ENCODE measurements at places on chromosomes 2 and 18.

- no peak for DNase-seq
These were observed 126.1 kb downstream of the FAM161A start for GRCh38 chr2:61727746-61728145.

DNA sequence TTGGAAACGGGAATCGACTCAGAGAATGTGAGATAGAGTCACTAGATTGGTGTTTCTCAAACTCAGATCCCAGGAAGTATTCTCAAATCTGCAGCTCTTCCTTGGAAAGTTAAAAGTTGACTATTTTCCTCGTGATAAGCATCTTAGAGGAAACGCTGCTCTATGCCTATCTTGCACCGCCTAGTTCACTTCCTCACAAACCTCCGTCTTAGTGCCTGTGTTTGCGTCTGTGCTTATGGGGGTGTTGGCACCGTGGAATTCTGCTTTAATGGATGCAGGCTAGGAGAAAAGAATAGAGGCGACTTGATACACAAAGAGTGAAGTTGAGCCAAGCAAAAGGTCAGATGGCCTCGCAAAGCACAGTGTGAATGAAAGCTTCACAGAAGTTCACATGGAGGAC lies 255.3 kb upstream of the ID2 start:
- DNase-seq: no peak

GRCh38 chr2:10447300-10447894 lies 730 bp downstream of the ODC1 start:
- no peak for DNase-seq

- no peak for DNase-seq
These were observed 27.3 kb upstream of the GREB1 start for GRCh38 chr2:11506611-11506969.

DNA sequence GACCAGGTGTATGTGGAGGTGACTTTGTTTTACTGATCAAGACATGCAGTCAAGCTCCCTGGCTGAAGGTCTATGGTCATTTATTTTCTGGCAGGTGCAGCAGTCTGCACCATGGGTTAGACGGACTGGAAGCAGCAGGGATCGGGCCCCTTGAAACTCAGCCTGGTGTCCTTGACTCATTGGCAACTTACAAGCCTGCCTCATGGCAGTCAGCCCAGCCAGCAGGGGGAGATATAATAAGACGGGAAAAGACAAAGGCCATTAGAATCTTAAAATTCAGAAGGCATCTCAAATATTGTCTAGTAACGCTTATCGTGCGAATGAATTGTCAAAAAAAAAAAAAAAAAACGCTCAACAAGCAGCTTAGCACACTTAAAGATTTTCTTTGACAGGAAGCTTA lies 308.2 kb downstream of the EN1 start:
- no peak for DNase-seq

DNA sequence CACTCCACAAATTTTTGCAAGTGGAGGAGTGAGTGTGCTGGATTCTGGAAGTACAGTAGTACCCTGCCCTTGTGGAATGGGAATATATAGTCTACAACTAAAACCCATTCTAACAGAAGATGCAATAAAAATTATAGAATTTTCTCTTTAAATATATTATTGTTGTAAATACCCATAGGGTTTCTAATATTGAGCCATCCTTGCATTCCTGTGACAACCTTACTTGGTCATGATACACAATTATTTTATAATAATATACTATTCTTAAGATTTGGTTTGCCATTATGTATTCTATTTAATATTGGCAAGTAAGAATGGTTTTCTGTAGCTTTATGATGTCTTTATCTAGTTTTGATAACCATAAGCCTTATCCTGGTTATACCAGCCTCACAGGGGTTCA lies 52.2 kb downstream of the EML6 start:
- DNase-seq: no peak

DNA sequence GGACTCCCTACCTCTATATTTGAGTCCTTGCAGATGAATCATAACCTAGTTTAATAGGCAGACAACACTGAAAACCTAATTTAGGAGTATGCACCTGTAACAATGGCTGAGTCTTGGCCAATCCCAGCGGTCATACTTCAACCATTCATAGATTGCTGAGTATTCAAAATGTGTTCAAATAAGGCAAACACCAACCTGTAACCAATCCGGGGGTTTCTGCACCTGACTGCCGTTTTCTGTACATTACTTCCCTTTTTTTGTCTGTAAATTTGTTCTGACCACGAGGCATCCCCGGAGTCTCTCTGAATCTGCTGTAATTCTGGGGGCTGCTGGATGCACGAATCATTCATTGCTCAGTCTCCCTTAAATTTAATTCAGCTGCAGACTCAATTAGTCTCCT lies 338.6 kb downstream of the STK39 start:
- DNase-seq: no peak

DNA sequence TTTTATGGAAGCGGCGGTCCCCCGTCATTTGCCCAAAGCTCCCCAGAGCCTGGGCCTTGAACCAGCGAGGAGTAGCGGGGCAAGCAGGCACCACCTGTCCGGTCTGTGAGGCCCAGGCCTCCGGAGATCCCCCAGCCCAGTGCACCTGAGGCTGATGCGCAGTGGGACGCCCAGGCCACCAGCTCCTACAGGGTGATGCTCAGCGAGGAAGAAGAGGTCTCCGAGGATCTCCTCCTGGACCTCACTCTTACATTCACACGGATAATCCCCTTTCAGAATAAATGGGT lies 220.2 kb downstream of the NDUFA10 start:
- DNase-seq: no peak

- no peak for DNase-seq
These were observed 156.1 kb downstream of the TPGS2 start for GRCh38 chr18:36672437-36673344.

- DNase-seq: no peak
These were observed 68.4 kb downstream of the ORC4 start for GRCh38 chr2:147952118-147952517.

DNA sequence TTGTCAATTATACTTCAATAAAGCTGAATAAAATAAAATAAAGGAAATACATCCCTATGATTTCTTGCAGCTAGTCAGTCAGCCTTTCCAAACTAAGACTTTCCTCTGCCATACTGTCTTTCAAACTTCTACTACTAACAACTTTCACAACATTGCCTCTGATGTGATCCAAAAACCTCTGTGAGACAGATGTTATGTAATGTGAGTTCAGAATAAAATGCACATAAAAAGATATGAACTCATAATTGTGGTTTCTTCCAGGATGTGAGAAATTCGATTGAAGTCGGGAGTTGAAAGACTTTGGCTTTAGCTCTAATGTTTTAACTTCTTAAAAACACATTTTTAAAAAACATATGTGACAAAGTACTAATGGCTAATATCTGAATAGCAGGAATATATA lies 98.7 kb downstream of the PIGN start:
- DNase-seq: no peak

- no peak for DNase-seq
These were observed 115.5 kb upstream of the TMEM18 start for GRCh38 chr2:792687-793086.

All from activated gamma-delta T cell treated with Interleukin-2 at 50 U/mL for 16 hours (primary cell).